ENCODE measurements at places on chromosomes 1 and 21. TPM values are rescaled to one million over a fixed set of nuclear protein-coding genes. Genes with fewer than 3 reads are reported as not detected.

- no peak for DNase-seq
Observed at GRCh38 chr1:5296557-5297179, 642.3 kb downstream of the AJAP1 start.

DNA sequence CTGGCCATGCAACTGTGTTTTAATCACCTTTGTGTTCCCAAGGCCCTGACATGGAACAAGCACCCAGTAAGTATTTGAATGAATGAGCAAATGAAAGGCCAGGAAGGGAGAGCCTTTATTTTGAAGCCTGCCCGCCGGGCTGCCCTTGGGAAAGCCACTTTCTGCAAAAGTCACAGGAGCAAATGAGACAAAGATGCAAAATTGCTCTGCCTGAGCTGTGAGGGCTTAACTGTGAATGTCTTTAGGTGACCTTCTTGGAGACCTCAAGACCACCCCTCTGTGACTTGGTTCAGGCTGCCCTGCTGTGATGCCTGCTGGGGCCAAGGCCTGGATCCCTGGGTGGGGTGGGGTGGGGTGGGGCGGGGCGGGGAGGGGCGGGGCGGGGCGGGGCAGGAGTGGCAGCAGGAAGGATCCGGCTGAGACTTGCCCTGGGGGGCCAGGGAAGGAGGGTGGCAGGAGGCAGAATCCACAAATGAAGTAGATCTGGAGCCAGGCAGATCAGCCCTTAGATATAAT, 54.0 kb downstream of the RUNX3 start:
- no peak for DNase-seq

GRCh38 chr1:209583408-209583807, at the start of gene CAMK1G:
TSS of gene CAMK1G (plus strand) at chr1:209583714. CDS start at chr1:209594984, 11,270 bp downstream.
- DNase-seq = no peak

- no peak for DNase-seq
Observed at GRCh38 chr1:229155472-229155871, 115.4 kb upstream of the RAB4A start.

- DNase-seq = no peak
Observed at GRCh38 chr1:22075718-22076117, 23.2 kb downstream of the CDC42 start.

DNA sequence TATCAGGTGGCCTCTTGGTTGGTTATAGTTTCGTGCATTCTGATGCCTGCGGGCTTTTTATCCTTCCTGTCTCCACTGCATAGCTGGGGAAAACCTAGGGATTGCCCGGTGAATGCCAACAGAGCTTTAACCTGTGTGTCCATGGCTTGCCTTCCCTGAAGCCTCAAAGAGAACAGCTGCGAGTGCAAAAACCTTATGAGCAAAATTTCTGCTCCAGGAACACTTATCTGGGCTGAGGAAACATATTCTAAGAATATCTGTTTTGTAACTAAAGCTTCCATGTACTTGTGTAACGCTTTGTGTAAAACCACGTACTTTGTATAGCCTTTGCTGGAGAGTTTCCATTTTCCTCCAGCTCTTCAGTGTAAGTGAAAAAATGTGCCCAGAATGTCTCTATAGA, 7.2 kb downstream of the CNST start:
- no peak for DNase-seq

DNA sequence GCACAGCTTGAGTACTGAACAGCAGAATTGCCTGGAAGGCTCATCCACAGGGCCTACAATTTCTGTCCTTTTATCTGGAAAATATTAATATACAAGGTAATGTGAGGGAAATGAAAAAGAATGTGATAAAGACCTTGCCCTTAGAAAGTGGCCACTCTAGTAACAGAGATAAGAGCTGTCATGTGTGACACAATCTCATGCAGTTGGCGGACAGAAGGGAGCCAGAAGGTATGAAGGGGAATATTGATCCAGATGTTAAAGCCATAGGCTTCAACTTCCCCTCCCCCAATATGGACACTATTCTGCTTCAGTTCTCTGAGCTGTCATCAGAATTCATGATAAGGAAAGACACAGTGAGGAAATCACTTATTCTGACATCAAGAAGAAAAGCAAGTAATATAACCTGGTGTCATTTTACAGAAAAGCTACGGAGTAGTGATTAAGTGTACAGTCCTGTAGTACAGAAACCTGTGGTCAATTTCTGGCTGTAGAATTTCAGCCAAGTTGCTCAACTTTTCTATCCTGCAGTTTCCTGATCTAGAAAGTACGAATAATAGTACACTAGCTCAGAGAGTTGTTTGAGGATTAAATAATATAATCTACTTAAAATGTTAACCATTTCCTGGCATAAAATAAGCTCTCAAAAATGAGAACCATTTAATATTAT, 572.1 kb downstream of the DPYD start:
- DNase-seq = no peak

- no peak for DNase-seq
Observed at GRCh38 chr1:119147661-119148090, 7.2 kb upstream of the WARS2 start.

DNA sequence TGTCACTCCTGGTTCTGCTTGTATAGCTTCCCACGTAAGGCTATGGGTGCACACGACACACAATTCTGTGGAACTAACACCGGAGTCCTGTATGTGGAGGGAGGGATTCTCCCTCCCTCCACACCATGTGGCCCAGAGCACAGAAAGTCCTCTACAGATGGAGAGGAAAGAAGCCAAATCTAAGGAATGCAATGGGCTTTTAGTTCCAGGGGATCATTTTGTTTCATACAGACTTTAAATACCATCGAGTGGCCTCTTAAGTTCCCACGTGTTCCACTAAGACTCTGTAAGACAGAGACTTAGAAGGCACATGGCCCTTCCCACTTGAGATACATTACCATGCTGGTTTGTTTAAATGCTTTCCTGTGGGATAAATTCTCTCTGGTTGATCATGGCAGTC, 156.0 kb downstream of the TGFB2 start:
- DNase-seq = no peak

- no peak for DNase-seq
Observed at GRCh38 chr1:224067207-224067606, 46.7 kb upstream of the FBXO28 start.

- no peak for DNase-seq
Observed at GRCh38 chr1:4016351-4017130, 116.5 kb upstream of the C1orf174 start.

DNA sequence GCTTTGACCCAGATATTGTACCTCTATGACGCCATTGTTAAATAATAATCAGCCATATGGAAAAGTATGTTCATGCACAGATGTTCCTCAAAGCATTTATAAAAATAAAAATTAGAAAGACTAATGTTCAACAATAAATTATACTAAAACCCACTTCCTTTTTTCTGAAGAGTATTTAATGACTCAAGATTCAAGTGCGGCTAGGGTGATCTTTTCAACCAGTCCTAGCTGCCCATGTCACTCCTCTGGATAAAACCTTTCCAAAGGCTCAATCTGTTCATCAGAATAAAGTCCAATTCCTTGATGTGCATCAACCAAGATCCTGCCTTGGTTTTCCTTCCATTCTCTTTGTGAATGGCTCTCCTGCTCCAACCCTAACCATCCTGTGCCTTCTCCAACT, 292.0 kb downstream of the VAV3 start:
- no peak for DNase-seq

DNA sequence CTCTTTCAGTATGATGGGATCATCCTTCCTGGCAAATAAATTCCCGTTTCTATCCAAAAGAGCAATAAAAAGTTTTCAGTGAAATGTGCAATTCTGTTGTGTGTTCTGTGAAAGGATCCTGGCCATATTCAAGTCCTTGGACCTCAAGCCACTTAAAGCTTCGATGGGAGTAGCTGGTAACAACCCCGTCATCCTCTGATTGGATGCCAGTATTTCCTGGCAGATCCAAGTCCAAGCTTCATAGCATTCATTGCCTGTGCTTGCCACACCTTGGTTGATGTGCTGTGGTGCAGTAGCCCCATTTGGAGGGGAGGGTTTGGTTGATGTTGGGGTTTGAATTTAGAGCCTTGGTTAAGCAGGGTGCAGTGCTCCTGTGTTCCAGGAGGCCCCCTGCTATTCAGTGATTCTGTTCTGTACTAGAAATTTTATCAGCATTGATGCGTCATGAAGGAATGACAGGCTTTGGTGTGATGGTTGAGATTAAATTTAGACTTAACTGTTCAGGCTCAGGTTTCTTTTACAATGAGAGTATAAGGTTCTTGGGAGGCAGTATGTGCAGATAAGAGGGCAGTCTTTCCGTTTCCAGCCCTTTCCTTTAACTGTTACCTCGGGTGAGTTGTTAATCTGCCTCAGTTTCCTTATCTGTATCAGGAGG, 4.9 kb downstream of the RPL11 start:
- no peak for DNase-seq

- no peak for DNase-seq
Observed at GRCh38 chr1:30627206-30627605, 96.2 kb downstream of the MATN1 start.

GRCh38 chr1:14113841-14114567, 414.0 kb downstream of the PRDM2 start:
- DNase-seq = peak; percentile 75

- DNase-seq = no peak
Observed at GRCh38 chr21:16426936-16427335, 697.2 kb downstream of the USP25 start.

DNA sequence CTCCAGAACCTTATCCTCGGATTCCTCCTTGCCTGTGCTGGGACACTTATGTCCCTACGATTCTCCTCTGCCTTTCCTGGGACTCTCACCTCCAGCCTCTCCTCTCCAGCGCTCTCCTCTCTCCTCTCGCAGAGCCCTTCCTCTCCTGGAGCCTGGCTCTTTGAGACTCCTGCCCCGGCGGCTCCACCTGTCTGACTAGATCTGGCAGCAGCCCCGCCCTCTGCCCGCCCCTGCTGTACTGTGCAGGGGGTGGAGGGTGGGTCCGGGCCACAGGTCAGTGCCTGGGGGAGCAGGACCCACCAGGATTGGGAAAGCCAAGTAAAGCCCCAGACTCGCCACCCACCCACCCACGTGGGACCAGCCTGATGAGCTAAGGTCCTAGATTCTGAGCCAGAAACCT, 1.6 kb downstream of the ELOVL1 start:
- DNase-seq = no peak

DNA sequence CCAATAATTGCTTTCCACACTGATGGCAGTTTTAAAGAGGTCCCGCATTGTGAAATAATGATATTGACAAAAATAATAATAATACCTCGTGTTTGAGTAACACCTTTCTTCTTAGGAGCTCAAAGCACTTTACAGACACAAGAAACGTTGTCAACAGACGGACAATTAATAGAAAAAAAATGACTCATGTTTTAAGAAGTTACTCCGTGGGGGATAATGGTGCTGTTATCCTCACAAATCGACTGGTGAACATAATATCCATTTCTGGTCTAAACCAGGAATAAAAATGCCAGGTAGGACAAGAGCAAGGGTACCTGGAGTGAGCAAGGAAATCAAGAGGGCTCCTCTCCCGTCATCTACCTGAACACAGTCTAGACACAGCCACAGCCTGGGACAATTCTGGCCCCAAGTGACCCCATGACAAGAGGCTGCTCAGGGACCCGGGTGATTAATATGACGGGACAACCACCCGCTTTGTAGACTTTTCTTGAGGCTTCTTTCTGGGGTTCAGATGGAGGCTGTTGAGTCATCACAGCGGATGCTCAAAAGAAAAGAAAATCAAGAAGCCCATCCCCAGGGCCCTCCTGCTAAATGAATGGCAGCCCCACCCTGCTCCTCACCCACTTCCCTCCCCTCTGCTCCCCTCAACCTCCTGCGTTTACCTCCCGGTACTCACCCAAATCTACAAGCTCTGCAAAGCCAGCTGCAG, 146.2 kb upstream of the IRF2BP2 start:
- no peak for DNase-seq

- no peak for DNase-seq
Observed at GRCh38 chr1:173422456-173422976, 54.6 kb upstream of the PRDX6 start.

GRCh38 chr1:81155131-81155530, 645.6 kb upstream of the ADGRL2 start:
- no peak for DNase-seq

- no peak for DNase-seq
Observed at GRCh38 chr1:173162601-173163000, 44.5 kb downstream of the TNFSF4 start.

- DNase-seq = no peak
Observed at GRCh38 chr1:36231191-36231590, 6.9 kb downstream of the THRAP3 start.

GRCh38 chr1:185268352-185268751, 48.7 kb downstream of the IVNS1ABP start:
- DNase-seq = no peak

- DNase-seq = no peak
Observed at GRCh38 chr1:11168731-11169130, 20.4 kb upstream of the ANGPTL7 start.

GRCh38 chr1:205247130-205247921, 19.6 kb downstream of the TMCC2 start:
- DNase-seq = peak; percentile 78

DNA sequence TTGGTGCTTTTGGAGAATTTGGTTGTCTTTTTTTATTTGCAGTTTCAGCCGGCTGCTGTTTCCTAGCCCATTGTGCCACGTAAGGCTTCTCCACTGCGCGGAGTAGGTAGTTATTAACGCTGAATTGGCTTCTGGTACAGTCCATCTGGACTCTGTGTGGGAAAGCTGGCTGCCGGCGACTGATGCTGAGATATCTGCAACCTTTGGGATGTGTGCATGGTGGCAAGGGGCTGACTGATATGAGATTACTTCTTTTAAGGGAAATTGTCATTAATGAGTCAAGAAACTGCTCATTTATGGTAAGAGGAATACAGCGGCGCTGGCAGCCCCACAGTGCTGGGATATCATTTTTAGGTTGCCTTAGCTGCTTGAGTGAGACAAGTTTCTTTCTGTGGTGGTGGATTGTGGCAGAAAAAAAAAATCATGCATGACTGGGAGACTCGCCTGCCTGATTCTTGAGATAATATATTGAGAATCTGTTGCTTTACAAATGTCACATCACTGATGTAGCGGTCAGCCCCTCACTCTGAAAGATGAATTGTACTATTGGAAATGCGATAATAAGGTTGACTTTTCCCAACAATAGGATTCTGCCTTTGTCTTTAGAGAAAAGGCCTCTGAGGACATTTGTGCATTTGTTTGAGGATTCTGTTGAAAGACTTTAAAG, 2.5 kb upstream of the ELAVL4 start:
- DNase-seq = no peak

- peak; percentile 24 for DNase-seq
Observed at GRCh38 chr1:197521118-197521739, 253.2 kb downstream of the CRB1 start.

DNA sequence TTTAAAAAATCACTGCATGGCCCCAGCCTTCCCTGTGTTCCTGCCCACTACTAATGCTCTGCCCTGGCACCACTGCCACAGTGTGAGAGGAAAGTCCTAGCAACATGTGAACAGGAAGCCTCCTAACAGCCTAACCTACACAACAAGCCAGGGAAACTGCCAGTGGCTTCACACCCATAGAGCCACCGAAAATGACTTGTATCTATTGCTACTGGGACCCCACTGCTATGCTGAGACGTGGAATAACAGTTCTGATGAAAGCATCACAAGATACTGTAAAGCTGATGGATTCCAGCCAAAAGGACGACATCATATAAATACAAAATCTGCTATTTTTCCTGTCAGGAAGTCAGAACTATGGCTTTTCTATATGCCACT, 74.9 kb downstream of the JAK1 start:
- DNase-seq = no peak

Gene LAPTM5
- total RNA-seq = 0.10 TPM

Gene PROK1
- not detected for total RNA-seq

Gene CASQ2
- total RNA-seq = not detected

Gene KDM1A
- 111 TPM for total RNA-seq

Gene DMBX1
- total RNA-seq = 0.37 TPM

Gene IL22RA1
- 1.2 TPM for total RNA-seq

Gene TEDDM1
- not detected for total RNA-seq

Gene UBL4B
- total RNA-seq = not detected

Gene PLA2G4A
- total RNA-seq = 24.2 TPM

Gene OR2L2
- total RNA-seq = not detected

Gene CD247
- total RNA-seq = not detected

Gene IL23R
- total RNA-seq = not detected
